ENCODE measurements at places on chromosomes 4 and X. TPM values are rescaled to one million over a fixed set of nuclear protein-coding genes. Genes with fewer than 3 reads are reported as not detected.

GRCh38 chrX:43328358-43328946 lies 327.6 kb upstream of the MAOA start:
- DNase-seq = no peak

ZAR1 gene
- total RNA-seq = not detected

- DNase-seq = peak; percentile 60
Measured at GRCh38 chrX:153646620-153647373, at the start of gene DUSP9. DUSP9 (plus strand) TSS chrX:153647203; CDS start chrX:153647954, 751 bp downstream.

VCX3B gene
- not detected for total RNA-seq

DNA sequence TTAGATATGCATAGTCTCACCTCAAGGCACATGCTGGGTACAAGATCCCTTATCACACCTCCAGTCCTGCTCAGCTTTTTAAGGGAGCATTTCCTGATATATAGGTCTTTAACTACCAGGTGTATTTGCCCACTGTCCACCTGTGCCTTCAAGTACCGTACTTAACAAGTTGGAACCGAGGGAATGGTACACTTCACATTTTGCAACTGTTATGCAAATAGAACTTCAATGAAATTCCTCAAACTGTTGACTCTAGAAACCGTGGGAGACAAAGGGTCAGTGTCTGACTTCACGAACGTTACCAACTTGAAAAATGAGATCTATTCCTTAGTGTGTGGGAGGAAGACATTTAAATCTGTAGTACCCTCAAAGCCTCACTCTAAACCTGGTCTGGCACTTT lies 5.2 kb downstream of the TRIM2 start:
- no peak for DNase-seq

DNA sequence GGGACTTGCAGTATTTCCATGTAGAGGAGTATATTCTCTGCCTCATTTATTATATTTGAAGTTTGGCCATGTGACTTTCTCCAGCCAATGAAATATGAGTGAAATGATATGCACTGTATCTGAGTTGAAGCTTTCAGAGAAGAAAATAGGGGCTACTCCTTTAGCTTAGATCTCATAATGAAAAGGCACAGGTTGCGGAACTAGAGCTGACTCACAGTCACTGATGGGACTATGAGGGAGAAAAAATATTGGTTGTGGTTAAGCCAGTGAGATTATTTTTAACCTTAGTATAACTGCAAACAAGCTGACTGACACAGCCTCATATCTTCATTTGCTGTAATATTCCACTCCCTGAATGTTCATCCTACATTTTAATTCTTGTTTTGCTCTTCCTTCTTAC lies 1104.3 kb downstream of the RPA4 start:
- no peak for DNase-seq

MANBA gene
- 3.1 TPM for total RNA-seq

DNA sequence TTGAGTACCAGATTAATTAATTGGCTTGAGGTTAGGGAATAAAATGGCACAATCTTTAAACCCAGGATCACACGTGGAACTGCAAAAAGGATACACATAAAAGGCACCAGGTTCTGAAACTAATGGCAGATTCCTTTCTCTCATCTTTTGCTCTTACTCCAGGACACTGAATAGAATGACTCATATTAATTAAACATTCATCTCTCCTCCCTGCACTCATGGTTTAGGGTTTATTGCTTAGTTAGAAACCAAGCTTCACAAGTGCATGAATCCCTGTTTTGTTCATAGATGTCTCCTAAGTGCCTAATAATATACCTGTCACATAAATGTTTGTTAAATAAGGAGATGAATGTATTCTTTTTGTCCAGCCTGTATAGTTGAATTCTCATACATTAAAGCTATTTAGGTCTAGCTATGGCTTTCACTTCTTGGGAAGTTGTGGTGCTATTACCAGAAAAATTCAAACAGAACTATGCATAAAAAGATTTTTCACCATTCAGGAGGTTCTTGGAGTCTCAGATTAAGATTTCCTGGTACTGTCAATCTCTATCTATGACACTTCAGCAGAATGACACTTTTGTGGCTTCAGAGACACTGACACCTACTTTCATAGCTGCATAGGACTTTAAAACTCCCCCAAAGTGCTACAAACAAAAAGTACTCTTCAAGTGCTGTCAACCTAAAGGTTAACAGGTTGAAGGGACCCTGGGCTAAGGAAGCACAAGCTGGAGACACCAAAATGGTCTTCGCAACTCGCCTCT lies 7.4 kb downstream of the CORIN start:
- DNase-seq = no peak

GRCh38 chr4:70722199-70722791 lies 531 bp downstream of the RUFY3 start:
- DNase-seq = no peak

GRCh38 chr4:153297116-153297515 lies 47.4 kb upstream of the MND1 start:
- no peak for DNase-seq
